ENCODE measurements at places on chromosomes 6 and 20.

- DNase-seq: no peak
Measured at GRCh38 chr20:55937283-55937682, 68.0 kb downstream of the CBLN4 start.

GRCh38 chr6:72564231-72564630 lies 57.6 kb upstream of the KCNQ5 start:
- no peak for DNase-seq

DNA sequence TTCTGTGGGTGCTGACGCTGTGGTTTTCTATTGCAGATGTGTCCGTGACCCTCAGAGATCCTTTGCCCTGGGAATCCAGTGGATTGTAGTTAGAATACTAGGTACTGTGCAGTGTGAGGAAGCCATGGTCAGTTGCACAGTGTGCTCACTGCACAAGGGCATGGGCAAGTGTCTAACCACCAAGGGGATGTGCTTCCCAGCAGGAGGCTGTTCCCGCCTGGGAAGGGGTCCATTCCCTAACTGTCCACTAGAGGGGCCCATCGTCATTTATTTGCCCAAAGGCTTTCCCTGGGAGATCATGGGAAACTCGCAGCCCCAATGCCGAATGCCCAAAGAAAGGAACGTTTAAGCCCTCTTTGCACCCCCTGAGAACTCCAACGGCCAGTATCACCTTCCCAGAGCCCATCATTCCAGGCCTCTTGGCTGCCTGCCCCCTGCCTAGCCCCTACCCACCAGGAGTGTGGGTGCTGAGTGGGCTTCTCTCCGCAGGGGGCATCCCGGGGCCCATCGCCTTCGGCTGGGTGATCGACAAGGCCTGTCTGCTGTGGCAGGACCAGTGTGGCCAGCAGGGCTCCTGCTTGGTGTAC lies 26.2 kb downstream of the SLCO4A1 start:
- peak; percentile 80 for DNase-seq

GRCh38 chr6:40280231-40280630 lies 306.9 kb downstream of the LRFN2 start:
- DNase-seq: no peak

DNA sequence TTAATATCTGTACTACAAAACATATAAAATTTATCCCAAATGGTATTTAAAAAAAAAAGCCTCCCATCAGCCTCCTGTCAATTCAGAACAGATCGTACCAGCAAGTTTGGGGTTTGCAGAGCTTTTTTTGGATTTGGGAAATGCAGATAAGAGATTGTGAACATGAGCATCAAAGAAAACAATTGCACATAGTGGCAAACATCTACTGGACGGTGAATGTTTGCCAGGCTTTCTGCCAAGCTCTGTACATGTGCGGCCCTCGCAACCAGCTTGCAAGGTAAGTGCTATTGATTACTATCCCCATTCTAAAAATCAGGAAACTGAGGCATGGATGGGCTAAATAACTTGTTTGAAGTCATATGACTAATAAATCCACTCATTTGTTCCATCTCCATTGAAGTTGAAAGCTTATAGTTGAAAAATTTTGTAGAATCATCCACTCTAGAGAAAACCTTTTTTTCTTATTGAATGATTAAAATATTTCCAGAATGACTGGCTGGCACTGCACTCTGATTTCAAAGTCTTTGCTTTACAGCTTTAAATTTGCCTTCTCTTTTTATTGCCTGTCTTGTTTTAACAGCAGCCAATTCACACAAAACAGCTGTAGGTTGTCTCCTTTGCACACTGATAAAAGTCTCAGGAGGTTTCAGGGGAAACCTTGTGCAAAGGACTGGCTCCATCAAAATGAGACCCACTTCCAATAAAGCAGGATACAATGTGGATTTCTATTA lies 37.4 kb upstream of the SIRT5 start:
- DNase-seq: no peak

DNA sequence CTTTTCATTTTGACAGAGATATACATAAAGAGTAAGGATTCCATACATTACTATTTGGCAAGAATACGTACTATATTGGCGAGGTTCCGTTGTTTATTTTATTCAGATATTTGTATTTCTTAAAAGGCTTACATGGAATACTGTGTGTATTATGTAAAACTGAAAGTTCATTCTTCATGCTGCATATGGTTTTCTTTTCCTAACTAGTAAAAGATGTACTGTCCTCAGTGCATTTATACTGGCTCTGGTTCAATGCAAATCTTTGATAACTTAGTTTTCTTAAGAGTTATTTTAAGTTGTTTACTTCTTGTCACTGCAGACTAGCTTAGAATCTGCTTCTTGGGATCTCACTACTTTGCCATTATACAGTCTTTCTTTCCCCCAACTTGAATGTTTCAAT lies 42.0 kb downstream of the ADGRB3 start:
- DNase-seq: no peak
